KG1 (cell line): ENCODE measurements at places on chromosomes 6 and 20.
A peak's percentile ranks its signal among the peaks of the same experiment; 100 is the strongest.

GRCh38 chr6:47563162-47563561, 85.6 kb downstream of the CD2AP start:
- DNase-seq: no peak

GRCh38 chr6:56807989-56808337, 146.9 kb upstream of the BEND6 start:
- no peak for DNase-seq

DNA sequence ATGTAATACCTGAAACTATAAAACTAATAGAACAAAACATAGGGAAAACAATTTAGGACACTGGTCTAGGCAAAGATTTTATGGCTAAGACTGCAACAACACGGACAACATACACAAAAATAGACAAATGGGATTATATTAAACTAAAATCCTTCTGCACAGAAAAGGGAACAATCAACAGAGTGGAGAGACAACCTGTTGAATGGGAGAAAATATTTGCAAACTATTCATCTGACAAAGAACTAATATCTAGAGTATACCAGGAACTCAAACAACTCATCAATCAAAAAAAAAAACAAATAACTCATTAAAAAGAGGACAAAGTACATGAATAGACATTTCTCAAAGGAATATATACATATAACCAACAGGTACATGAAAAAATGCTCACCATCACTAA, 174.5 kb downstream of the FNDC1 start:
- no peak for DNase-seq

GRCh38 chr20:2385026-2385425, 4.3 kb downstream of the TGM6 start:
- DNase-seq: no peak

- DNase-seq: no peak
These were observed 208.6 kb downstream of the UST start for GRCh38 chr6:148955441-148955840.

GRCh38 chr6:8361259-8361658, 74.1 kb downstream of the SLC35B3 start:
- DNase-seq: no peak

GRCh38 chr6:155106456-155107115, 111.5 kb downstream of the TIAM2 start:
- DNase-seq: no peak

DNA sequence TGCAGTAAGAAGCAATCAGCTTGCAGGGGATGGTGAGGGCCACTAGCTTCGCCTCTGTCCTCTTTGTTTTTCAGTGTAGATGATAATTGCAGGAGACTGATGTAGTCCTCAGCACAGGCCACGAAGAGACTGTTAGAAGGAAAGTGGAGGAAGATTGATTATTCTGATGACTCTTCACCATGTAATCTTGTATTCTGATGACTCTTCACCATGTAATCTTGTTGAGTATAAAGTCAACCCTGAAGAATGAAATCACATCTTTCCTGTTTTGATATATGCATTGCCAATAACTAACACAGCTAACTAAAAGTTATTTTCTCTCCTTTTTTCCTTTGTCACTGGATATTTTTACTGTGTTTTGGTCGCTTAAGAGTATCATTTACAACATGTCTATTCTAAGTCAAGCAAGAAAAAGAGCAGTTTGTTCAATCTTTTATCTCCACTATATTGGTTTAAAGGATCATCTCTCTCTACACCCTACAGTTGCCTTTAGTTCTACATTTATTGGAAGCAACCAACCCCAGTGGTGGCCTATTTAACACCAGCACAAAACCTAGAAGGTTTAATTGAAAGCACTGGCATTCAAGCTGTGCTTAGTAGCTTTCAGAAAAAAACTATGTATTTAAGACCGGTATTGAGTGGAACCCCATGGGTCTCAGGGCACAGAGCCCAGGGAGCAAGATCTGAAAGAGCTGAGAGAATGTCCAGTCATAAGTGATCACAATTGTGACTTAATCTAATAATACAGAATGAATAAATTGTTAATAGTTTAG, 107.2 kb upstream of the BTBD3 start:
- DNase-seq: no peak

DNA sequence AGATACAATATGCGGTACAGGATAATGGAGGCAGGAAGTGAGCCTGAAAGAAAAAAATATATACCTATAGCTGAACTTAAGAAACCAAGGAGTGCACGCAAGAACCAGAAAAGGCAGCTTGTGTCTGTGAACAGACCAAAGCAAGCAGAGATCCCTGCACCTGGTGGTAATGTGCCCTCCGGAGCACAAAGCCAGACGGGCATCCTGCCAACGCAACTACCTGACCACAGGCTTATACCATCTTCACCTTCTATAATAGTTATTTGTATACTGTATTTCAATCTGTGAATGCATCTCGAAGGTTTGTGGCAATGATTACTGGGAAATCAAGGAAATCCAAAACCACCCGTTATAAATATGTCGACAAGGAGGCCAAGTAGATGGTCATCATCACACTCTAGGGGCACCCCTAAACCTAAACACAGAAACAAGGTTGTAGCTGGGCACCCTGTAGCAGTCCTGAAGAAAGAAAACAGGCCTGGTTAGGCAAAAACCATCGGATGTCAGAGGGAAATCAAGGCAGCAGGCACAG, 801 bp downstream of the FBXL4 start:
- DNase-seq: peak; percentile 35
